ENCODE measurements at places on chromosomes 6 and 20.

DNA sequence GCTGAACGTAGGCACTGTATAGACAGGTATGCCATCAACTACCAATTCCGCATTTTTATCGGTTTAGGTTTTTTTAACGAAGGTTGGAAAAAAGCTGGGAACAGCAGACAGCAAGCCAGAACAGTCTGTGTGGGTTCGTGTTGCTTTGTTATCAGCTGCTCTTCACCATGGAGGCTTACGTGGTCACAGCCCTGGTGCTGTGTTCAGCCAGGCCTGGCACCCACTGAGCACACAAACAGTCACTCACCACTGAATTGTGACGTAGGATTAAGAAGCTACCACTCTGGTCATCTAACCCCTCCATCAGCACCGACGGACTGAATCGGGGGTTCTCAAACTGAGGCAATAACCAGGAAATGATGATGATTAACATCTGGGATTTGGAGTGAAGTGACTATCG lies 13.2 kb downstream of the FAM210B start:
- no peak for DNase-seq

DNA sequence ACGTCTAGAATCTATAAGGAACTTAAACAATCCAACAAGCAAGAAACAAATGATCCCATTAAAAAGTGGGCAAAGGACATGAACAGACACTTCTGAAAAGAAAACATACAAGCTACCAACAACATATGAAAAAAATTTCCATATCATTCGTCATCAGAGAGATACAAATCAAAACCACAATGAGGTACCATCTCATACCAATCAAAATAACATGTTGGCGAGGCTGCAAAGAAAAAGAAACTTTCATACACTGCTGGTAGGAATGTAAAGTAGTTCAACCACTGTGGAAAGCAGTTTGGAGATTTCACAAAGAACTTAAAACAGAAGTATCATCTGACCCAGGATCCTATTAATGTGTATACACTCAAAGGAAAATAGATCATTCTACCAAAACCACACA lies 243.9 kb upstream of the RUNX2 start:
- DNase-seq, result no peak

- DNase-seq, result no peak
These were observed 115.9 kb upstream of the BEND6 start for GRCh38 chr6:56838965-56839364.

DNA sequence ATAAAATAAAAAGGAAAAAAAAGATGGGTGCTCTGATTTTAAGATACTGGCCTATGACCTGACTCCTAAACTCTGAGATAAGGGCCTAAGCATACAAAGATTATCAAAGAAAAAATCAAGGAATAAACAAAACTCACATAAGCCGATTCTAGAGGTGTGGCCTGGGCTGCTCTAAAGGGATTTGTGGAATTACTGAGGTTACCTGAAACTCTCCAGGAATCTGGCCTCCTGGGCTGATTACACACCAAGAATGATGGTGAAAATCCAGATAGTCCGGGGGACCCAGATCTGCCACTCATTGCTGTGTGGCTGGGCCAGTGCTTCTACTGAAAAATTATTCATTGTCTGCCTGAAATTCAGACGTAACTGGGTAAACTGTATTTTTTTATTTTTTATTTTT lies 122.7 kb upstream of the RNF24 start:
- no peak for DNase-seq

GRCh38 chr6:125598422-125598821 lies 151.0 kb upstream of the HEY2 start:
- no peak for DNase-seq

GRCh38 chr6:127725821-127726220 lies 148.8 kb downstream of the C6orf58 start:
- no peak for DNase-seq

GRCh38 chr6:133568970-133569889 lies 319.7 kb upstream of the TCF21 start:
- DNase-seq, result no peak

DNA sequence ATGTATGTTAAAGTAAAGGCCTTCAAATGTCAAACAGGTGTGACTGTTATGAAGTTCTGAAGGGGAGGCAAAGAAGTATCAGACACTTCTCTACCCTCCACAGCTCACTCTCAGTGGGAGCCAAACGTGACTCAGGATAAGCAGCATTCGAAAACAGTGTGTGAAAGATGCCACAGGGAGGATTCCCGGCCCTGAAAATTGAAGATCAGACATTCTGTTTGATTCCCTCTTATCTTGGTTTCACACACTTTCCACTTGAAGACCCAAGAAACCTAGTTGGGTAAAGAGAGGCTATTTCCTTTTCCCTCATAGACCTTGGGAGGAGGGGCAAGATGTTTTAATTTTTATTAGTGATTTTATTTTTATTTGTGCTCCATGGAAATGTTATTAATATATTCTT lies 164.2 kb upstream of the SUPT3H start:
- DNase-seq, result no peak

DNA sequence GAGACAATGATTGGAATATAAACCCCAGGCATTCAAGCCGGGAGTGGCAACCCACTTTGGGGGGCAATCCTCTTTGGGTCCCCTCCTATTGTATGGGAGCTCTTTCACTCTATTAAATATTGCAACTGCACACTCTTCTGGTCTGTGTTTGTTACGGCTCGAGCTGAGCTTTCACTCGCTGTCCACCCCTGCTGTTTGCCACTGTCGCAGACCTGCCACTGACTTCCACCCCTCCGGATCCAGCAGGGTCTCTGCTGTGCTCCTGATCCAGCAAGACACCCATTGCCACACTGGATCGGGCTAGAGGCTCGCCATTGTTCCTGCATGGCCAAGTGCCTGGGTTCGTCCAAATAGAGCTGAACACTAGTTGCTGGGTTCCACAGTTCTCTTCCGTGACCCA lies 222.8 kb upstream of the MANEA start:
- DNase-seq, result no peak

DNA sequence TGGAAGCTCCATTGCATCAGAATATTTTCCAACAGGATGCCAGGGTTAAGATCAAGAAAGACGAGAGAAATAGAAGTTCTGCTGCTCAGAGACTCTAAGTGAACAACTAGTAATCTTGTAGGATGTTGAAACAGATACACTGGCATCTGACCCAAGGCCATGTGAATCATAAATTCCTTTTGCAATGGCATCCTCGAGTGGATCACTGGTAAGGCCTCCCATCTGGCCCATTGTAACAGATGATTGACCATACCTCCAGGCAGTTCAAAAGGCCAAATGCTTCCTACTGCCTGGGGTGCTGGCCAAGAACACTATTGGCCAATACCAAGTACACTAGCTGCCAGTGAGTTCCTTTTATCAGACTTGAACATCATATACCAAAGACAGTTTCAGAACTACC lies 9.9 kb upstream of the SLC17A3 start:
- no peak for DNase-seq

- no peak for DNase-seq
These were observed 1.5 kb downstream of the SFTA2 start for GRCh38 chr6:30930506-30930905.

GRCh38 chr20:41213150-41213820 lies 75.9 kb downstream of the PLCG1 start:
- DNase-seq, result no peak

DNA sequence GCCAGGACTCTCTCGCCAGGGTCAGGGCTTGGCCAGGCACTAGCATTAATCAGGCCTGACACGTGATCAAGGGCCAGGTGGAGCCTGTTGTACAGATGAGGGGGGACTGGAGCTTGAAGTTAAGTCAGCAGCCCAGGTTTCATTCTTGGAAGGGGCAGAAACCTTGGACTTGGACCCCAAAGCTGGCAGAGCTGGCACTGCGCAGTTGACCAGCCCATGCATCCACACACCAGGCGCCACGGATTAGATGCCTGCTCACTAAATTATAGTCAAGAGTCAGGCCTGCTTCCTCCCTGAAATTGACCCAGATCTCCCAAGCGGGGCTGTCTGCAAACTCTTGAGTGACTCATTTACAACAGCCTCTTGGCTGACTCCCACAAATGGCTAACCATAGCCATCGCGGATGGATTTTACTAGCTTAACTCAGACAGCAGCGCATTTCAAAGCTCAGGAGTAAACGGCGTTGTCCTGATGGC lies 4.1 kb upstream of the TAF4 start:
- no peak for DNase-seq

Data from right forelimb (tissue), 1 donor.